ENCODE measurements at places on chromosomes 7 and 10.

DNA sequence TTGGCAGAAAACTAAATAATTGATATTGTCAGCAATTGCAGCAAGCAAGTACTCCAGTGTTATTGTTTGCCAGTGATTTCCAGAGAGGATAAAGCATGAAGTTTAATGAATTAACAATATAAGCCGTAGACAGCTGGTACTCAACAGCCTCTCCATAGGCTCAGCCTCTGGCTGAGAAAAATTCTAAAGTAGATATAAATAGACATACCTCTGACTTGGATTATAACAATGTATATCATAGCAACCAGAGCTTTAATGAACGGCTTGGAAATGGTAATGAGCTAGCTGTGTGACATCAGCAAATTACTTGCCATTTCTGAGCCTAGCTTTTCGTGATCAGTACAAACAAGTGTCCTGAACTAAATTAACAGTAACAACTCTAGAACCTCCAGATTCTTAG lies 1055.4 kb upstream of the AUTS2 start:
- DNase-seq: no peak

DNA sequence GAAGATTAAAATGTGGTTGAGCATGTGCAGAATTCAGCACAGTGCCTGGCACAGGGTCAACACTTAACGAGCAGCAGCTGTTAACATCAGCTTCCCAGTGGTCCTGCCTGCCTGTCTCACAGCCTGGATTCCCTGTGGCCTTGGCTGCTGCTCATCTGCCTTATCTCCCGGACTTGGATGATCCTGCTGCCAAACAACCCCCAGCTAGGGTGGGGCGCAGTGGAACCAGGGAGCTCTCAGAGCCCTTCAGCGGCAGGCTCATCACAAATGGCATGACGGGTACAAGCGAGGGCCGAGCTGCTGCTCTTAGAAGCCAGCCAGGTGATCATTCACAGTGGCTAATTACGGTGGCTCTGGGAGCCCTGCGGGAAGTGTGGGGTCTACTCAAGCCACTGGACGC lies 13.0 kb upstream of the SMARCD3 start:
- DNase-seq: no peak

- DNase-seq: no peak
These were observed 33.0 kb downstream of the ZFAND2A start for GRCh38 chr7:1127001-1127400.

DNA sequence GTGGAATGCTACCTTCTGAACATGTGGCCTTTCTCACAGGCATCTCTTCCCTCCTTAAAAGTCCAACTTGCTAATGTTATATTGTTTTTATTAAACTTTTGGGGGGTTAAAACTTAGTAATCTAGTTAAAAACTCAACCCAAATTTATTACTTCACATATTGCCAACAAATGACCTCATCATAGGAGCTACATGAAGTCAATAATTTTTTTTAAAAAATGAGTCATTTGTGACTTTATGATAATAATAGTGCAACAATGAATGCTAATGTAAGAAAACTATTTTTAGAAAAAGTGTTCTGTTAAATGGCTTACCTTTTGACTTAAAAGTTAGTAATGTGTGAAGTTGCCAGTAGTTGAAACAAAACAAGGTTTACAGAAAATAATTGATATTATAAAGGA lies 325.9 kb upstream of the FZD1 start:
- no peak for DNase-seq

- no peak for DNase-seq
These were observed 127.2 kb upstream of the TNRC18 start for GRCh38 chr7:5550831-5551230.

DNA sequence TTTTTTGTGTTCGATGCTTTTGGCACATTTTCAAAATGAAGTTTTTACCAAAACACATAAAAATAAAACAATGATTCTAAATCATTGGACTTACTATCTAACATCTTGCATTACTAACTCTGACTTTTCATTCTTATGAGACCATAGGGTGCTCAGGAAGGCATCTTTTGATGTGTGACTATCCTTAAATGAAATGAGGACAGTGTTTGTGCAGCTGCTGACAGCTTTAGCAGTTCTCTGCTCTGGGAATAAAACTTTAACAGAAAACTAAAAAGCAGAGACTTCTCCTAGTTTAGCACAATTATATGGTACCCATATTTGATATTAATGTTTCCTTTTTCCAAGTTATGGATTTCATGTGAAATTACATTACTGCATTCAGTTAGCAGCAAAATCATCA lies 471.6 kb downstream of the ARL4A start:
- no peak for DNase-seq

- no peak for DNase-seq
These were observed 133.7 kb downstream of the LRRN3 start for GRCh38 chr7:111224354-111225231.

DNA sequence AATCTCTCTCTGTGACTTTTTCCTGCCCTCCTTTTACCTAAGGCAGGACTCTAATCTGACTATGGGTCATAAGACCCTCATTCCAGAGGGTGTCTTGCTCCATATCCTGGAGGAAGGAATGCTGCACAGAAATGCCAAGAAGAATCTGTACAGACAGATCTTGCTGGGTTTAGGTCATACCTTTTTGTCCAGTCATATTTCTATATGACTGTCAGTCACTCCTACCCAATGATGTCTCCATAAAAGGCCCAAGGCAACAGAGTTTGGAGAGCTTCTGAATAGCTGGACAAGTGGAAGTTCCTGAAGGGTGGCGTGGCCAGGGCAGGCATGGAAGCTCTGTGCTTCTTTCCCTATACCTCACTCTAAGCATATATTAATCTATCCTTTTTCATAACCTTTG lies 47.5 kb downstream of the FEZF1 start:
- DNase-seq: no peak

- DNase-seq: no peak
These were observed 15.2 kb downstream of the FAM24B start for GRCh38 chr10:122864194-122864592.

- no peak for DNase-seq
These were observed 574.4 kb downstream of the TNS3 start for GRCh38 chr7:47007471-47007870.

GRCh38 chr7:53602817-53603418 lies 567.5 kb downstream of the POM121L12 start:
- no peak for DNase-seq

DNA sequence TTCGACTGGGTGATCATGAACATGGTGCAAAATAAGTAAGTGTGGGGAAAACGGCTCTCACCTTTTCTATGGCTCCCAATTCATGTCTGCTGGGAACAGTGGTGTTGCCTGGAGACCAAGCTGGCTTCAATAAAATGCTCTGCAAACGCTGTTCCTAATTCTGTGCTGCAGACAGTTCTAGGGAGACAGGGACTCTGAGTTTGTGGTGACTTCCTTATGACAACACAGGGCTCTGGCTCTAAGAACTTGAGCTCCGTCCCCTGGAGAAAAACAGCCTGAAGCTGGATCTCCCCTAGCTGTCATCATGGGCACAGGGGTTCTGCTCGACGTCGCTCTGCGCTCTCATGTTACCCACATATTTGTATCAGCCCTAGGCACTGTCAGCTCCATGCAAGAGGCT lies 61.0 kb upstream of the INSYN2A start:
- DNase-seq: no peak

DNA sequence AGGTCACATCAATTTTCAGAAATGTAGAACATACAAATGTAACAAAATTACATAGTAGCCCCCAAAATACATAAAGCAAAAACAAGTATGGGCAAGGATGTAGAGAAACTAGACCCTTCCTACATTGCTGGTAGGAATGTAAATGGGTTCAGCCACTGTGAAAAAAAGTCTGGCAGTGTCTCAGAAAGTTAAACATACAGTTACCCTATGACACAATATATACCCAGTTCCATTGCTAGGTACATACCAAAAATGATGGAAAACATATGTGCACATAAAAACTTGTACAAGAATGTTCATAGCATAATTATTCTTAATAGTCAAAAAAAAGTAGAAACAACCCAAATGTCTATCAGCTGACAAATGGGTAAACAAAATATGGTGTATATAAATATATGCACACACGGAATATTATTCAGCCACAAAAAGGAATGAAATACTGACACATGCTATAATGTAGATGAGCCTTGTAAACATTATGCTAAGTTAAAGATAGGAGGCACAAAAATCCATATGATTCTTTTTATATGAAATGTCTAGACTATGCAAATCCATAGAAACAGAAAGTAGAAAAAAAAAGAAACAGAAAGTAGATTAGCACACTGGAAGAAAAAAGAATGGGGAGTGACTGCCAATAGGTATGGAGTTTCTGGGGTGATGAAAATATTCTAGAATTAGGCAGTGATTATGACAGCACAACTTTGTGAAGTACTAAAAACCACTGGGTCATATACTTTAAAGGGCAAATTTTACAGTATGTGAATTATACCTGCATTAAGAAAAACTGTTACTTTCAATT lies 13.5 kb downstream of the HERPUD2 start:
- DNase-seq: no peak

All from NCI-H187 treated with DMSO at 0.1 percent for 48 hours (cell line).